ENCODE measurements at places on chromosomes 16 and 17.

GRCh38 chr16:53822936-53823529 lies 119.1 kb downstream of the FTO start:
- no peak for DNase-seq

DNA sequence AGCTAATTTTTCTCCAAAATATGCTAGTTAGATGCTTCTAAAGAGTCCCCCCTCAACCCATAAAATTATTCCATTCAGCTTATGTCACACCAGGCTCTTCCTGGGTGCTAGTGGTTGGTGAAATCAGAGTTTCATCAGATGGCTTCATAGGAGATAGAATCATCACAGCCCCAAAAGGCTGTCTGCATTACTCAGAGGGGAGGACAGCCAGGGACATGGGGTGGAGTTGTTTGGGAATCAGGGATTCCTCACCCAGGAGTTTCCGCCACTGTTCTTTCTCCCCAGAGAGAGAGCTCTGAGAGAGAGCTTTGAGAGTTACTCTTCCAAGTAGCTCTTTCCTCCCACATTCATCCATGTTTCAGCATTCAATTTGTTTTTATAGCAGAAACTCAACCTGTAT lies 288 bp upstream of the KRT34 start:
- DNase-seq: no peak

DNA sequence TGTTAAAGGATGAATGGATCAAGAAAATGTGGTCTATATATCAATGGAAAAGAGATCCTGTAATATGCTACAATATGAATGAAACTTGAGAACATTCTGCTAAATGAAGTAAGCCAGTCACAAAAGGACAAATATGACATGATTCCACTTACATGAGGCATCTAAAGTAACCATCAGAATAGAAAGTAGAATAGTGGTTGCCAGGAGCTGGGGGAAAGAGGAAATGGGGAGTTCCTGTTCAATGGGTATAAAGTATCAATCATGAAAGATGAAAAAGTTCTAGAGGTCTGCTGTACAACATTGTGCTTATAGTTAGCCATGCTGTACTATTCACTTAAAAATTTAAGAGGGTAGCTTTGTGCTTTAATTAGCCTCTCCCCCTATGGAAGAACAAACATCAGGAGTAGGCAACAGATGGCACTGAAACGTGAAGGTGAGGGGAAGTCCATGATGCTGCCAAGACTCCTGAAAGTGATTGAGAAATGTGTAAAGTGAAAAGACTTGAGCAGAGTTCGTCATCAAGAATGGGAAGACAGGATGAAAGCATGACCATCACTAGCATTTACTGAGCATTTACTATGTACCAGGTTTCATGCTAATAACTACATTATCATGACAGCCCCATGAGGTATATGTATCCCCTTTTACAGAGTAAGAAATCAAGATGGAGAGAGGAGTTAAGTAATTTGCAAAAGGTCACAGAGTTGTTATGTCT lies 167.2 kb downstream of the CYB561 start:
- DNase-seq: no peak

DNA sequence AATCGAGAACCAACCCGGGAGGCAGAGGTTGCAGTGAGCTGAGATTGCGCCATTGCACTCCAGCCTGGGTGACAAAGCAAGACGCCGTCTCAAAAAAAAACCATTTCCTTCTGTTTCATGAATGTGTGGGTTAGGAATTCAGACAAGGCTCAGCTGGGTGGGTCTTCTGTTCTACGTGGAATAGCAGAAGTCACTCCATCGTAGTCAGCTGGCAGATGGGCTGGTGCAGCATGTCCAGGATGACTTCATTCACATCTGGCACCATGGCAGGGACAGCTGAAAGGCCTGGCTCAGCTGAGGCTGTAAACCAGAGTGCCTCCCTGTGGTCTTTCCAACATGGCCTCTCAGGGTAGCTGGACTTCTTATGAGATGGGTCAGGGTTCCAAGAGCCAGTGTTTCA lies 89.0 kb downstream of the C17orf67 start:
- DNase-seq: no peak

GRCh38 chr17:77666881-77667395 lies 291.6 kb upstream of the TNRC6C start:
- no peak for DNase-seq

DNA sequence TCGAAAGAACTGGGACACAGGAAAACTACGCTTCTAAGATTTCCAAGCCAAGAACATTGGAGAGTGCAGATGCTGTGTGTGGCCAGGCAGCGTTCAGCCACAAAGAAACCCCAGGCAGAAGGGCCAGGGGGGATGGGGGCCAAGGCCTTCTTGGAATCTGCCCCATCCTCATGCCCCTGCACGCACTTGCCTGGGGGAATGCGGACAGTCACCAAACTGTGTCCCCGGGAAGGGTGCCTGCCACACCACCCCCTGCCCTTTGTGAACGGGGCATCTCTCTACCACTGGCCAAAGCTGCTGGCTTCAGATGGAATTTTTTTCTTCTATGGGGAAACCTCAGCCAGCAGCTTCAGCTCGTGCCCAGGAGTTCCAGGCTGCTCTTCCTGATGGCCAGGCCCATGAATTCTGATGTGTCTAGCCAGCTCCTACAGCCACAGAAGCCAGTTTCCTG lies 32.0 kb upstream of the DNAH17 start:
- no peak for DNase-seq

- DNase-seq: no peak
Observed at GRCh38 chr17:31374094-31374447, 17.4 kb upstream of the RAB11FIP4 start.

DNA sequence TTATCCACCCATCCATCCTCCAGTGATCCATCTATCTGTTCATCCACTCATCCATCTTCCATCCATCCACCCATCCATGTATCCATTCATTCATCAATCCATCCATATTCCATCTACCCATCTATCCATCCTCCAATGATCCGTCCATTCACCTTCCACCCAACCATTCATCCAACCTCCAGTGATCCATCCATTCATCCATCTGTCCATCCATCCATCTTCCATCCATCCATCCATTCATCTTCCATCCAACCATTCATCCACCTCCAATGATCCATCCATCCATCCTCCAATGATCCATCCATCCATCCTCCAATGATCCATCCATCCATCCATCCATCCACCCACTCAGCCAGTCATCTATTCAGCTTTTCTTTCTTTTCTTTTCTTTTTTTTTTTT lies 156.5 kb upstream of the WSCD1 start:
- DNase-seq: no peak

- peak; percentile 84 for DNase-seq
Observed at GRCh38 chr17:32909787-32910369, 18.1 kb upstream of the TMEM98 start.

DNA sequence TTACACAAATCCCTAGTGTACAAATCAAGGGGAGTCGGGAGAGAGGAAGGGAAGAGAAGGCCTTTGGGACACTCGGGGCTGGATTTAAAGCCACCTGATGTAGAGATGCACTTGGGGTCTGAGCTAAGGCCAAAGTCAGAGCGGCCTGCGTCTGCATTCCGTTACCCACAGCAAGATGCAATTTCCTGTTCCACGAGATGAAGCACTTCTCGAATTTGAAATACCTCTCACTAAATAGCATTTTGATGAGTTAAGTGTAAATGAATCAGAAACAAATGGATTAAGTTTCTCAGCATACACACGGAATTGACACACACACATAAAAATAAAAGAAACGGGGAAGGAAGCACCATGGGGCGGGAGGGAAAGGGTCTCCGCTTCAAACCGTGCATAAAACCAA lies 386.0 kb downstream of the SOX9 start:
- no peak for DNase-seq

GRCh38 chr17:72810991-72811508 lies 281.4 kb downstream of the SLC39A11 start:
- DNase-seq: no peak

DNA sequence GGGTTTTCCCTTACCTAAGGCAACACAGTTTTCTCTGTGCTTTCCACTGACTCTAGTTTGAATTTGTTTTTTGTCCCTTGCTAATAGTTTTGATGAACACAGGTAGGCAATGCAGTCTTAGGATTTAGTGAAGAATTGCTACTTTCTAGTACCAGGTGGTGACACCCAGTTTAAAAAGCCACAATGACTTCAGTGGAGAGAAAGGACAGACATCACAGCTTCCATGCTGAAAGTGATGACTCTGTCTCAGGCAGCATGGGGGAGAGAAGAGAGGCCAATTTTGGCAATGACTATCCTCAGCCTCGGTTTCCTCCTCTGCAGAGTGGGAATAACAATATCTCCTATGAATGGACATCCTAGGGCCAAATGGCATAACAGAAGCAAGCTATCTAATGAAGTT lies 118.8 kb downstream of the AXIN2 start:
- DNase-seq: no peak

Measured in H4 (cell line).